Inflammatory macrophage (primary cell): ENCODE measurements at places on chromosomes 3 and 15.
A peak's percentile ranks its signal among the peaks of the same experiment; 100 is the strongest.

DNA sequence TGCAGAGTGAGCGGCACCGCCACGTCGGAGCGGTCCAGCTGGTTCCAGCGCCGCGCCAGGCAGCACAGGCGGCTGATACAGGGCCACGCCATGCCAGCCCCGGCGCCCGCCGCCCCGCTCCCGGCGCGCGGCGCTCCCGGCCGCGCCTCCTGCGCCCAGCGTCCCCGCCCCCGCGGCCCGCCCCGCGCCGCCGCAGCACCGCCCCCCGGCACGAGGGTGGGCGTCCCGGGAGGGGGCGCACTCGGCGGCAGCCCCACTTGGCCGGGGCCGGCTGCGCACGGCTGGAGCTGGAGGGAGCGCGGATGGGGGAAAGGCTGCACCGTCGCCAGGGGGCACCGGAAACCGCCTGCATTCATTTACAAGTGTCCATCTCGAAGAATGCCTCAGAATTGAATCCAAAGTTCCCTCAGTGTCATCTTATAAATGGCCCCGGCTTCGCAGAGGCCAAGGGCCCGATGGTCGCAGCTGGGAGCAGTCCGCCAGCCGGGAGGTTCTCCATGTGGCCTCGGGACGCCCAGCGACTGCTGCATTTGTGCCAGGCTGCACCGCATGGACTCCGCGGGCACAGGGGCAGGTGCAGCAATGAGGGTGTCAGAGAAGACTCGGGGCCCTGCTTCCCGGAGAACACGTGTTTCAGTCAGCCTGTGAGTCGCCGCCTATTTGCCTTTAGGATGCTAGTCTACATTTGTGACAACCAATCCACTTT lies at the start of gene MAP6D1:
Gene MAP6D1 (minus strand): TSS at position 122 of the 706 bp plus-strand sequence. CDS start 30 bp downstream, at position 92.
- peak; percentile 57 for DNase-seq

- no peak for DNase-seq
These were observed 2.2 kb downstream of the P2RY14 start for GRCh38 chr3:151276038-151276686.

DNA sequence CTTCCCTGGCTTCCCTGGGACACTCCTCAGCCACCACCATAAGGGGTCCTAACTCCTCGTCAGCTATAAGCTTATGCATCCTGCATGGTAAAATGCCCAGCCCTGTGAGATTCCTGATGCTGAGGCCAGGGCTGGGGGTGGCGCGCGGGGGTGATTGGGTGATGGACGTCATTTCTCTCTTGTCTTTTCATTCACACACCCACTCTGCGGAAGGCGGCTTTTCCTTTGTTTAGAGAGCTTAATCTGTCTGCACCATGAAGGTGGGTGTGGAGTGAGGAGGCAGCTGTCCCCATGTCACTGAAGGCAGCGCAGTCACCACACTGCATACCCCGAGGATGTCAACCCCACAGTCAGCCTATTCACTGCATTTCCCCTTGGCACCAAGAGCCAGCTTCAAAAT lies 110.0 kb upstream of the NSMCE3 start:
- DNase-seq: no peak

- DNase-seq: peak; percentile 16
These were observed 14.1 kb downstream of the TEX264 start for GRCh38 chr3:51684971-51685751.

DNA sequence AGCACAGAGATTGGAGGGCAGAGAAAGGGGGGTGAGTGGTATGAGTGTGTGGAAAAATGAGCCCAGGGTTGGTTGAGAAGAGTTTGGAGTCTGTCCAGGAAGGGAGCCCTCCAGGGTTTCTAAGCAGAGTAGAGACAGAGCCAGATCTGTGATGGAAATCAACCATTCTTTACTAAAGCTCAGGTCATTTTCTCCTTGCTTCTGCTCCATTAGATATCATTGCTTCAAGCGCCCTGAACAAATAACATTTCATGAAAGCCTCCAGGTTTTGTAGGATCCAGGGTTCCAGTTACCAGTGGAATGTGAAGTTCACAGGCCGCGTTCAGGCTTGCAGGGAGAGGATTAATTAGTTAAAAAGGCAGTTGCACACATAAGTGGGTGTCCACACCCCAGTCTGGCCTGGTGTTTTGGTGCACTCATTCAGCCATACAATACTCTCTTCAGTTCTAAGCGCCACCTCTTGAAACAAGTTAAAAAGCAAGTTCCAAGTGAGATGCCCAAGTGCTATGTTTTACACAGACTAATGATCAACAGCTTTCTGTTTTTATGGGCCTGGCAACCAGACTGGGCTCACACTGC lies 16.4 kb upstream of the BOC start:
- no peak for DNase-seq

- DNase-seq: peak; percentile 72
These were observed 62.2 kb downstream of the ABTB1 start for GRCh38 chr3:127734754-127735473.

- DNase-seq: no peak
These were observed 63.1 kb upstream of the TSEN2 start for GRCh38 chr3:12421132-12421531.

- DNase-seq: no peak
These were observed 1.2 kb downstream of the LPCAT4 start for GRCh38 chr15:34365836-34366235.

GRCh38 chr3:126448136-126448892 lies 27.4 kb downstream of the ZXDC start:
- DNase-seq: no peak

GRCh38 chr3:168604767-168605166 lies 509.0 kb upstream of the GOLIM4 start:
- DNase-seq: no peak
